Umbilical cord (tissue), 2 donors: ENCODE measurements at places on chromosomes 2 and 18. TPM values are rescaled to one million over a fixed set of nuclear protein-coding genes. Genes with fewer than 3 reads are reported as not detected.

DNA sequence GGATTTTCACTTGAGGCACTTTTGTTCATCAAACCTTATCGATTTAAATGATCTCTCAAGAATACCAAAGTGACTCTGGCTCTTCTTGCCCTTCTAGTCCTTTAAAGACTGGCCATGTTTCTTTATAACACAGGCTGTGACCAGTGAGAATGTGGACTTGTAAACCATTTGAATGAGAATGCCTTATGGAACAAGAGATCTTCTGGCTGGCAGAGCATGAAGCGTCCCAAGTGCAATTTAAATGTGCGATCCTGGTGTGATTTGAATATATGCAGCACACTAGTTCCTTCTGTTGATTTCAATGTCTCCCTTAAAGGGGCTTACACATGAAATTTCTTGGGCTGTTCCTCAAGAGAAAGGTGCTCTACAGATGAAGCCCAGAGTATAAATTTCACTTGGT lies 262.4 kb upstream of the CCDC68 start:
- no peak for DNase-seq

DNA sequence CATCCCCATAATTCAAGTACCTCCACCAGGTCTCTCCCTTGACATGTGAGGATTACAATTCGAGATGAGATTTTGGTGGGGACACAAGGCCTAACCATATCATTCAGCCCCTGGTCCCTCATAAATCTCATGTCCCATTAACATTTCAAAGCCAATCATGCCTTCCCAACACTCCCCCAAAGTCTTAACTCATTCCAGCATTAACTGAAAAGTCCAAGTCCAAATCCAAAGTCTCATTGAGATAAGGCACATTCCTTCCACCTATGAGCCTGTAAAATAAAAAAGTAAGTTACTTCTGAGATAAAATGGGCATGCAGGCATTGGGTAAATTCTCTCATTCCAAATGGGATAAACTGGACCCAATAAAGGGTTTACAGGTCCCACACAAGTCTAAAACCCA lies 849.7 kb downstream of the BCL11A start:
- DNase-seq: no peak

GRCh38 chr2:219384083-219384713 lies 3.5 kb downstream of the DNPEP start:
- DNase-seq: no peak

DNA sequence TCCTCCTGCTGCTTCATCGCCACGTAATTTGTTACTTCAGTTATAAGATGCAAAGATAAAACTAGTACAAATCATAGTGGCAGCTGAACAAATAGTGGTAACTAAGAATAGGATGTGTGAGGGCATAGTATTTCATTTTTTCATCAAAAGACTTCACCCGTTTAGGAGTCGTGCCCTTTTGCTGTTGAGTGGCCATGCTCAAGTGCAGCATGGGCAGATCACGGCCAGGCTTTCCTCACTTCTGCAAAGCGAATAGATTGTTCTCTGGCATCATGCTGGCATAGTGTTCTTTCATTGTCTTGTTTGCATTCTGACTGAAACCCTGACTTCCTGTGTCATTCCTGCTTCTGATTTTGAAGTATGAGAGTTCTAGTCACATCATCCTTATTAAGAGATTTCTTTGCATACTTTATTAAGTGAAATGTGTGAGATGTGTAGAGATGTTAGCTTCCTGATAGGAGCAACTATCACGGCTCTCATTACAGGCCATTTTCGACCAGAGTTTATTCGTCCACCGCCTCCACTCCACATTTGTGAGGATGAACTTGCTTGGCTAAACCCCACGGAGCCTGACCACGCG lies 11.8 kb downstream of the CNOT11 start:
- DNase-seq: no peak

DNA sequence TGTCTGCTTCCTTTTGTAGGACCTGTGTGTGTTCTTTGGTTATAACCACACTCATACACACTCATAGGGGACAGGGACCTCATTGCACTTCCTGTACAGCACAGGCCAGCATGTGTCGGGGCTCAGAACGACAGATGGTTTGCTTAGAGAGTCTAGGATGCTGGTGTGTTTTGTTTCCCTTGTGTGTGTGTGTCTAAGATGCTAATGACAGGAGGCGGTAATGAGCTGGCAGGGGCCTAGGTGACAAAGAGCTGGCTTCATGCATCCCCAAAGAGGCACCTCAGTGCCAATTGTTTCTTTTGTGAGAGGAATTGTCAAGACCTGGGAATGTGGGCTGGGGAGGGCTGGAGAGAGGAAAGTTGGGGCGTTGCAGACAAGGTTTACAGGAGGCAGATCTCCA lies 66.6 kb downstream of the CELF4 start:
- DNase-seq: no peak

GRCh38 chr2:111100087-111100764 lies 20.5 kb upstream of the BCL2L11 start:
- no peak for DNase-seq

DNA sequence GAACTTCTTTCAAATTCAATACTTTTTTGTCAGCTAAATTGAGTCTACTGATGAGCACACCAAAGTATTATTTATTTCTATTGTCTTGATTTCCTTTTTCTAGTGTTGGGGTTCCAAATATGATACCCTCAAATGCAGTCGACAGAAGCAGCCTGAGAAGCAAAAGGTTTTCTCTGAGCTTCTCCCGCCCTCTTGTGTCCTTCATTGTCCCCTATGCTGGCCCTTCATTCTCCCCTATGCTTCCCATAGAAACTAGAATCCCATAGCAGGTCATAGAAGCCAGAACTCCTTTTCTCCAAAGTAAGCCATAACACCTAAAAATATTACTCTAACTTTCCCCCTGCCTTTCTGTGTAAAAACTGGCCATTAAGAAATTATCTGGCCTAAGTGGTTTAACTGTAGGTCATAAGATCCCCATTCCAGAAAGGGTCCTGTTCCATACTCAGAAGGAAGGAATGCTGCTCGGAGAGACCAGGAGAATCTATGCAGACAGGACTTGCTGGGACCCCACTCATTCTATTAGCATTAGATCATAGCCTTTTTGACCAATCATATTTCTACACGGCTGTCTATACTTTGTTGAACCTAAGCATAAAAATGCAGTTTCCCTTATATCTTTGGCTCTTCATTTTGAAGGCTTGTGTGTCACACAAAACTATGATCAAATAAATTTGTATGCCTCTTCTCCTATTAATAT lies 764.6 kb upstream of the PKDCC start:
- no peak for DNase-seq

GRCh38 chr2:62382757-62383156 lies 123.2 kb downstream of the TMEM17 start:
- DNase-seq: no peak

GRCh38 chr2:71669628-71670429 lies 216.5 kb downstream of the DYSF start:
- DNase-seq: no peak

DNA sequence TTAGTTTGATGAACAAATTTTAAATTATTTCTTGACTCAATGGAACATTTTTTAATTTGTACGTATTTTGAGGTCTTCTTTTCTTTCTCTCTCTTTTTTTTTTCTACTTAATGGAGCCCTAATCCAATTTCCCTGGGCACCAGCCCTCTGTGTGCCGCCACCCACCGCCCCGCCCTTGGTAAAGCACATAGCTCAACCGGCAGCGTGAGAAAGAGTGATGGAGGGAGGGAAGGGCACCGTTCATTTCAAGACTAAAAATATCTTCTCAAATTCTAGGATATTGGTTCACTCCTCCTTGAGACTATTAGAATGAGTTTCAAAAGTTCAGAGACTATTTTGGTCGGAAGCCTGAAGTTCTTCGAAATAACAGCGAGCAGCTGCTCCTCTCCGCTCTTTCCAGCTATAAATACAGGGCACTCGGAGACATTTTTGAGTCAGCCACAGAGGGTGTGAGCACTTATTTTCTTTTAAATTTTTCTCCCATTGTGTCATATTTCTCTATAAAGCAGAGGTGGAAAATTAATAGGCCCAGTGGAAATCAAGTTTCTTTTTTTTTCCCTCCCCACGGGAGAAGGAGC lies 731.7 kb upstream of the ID2 start:
- DNase-seq: no peak

GRCh38 chr18:36590621-36591580 lies 237.9 kb downstream of the TPGS2 start:
- no peak for DNase-seq

DNA sequence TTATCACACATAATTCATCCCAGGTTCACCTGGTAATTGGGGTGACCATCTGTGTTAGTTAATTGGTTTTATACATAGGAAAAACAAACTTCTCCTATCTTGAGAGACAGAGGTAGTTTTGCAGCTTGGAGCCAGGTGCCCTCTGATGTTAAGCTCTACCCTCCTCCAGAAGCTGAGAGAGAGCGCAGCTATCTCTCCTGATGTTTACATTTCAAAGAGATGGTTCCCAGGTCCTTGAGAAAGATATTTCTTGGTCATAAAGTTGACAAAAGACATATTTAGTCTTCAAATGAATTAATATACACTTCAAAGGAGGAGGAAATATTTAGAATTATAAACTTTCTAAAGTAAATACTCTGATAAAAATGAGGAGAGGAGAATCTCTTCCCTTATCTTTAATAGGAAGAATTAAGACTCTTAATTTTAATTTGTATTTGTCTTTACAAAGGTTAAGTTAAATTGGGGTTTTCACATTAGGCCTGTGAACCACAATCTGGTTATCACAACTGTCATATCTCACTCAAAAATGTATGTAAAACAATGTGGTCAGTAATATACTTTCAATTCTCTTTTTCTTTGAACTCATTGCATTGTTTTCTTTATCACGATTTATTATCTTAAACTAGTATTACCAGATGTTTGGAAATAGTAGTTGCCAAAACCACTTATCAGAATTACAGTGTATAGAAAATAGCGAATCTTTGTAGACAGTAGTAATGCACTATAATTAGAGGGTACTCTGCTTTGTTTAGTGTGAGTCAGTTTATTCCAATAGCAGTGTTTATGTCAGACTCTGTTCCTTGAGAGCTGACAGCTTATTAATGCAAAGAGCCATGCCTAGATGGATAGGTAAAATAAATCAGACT lies 26.8 kb downstream of the SERPINB4 start:
- no peak for DNase-seq

DNA sequence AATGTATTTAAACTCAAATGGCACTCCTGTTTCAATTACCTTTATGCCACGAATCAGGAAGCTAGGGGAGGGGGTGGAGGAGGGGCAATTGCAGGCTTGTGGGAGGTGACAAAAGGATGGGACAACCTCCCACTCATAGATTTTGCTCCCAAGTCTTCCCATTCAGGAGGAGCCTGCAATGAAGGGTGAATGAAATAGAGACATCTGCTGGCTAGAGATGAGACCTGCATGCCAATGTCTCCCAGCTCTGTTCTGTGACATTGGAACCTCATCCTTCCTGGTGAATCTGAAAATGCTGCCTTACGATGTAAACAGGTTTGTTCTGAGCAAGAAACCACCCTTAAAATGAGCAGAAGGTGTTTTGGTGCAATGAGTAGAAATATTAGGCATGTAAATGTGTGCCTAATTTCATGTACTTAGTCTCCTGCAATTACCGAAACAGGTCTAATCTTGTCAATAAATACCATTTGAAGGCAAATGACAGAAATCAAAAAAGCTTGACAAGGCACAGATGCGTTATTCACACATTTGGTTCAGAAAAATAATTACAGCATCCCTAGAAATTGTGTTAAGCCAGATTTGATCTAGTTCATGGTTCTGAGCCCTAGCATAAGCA lies 2.7 kb upstream of the PID1 start:
- peak; percentile 89 for DNase-seq

- DNase-seq: no peak
These were observed 21.7 kb downstream of the C2orf92 start for GRCh38 chr2:97691166-97691565.

GRCh38 chr2:196314780-196315179 lies 143.4 kb upstream of the STK17B start:
- no peak for DNase-seq

The CCBE1 gene
- 2.4 TPM for total RNA-seq

The RGPD4 gene
- total RNA-seq: 2.2 TPM

The POTEI gene
- 0.96 TPM for total RNA-seq

The DLX2 gene
- 0.96 TPM for total RNA-seq

The CYP26B1 gene
- 0.48 TPM for total RNA-seq

The SERPINB2 gene
- 39.2 TPM for total RNA-seq

The POTEC gene
- 0.72 TPM for total RNA-seq
